ENCODE measurements at places on chromosomes 5 and 9. TPM values are rescaled to one million over a fixed set of nuclear protein-coding genes. Genes with fewer than 3 reads are reported as not detected.

- DNase-seq = no peak
These were observed 22.2 kb upstream of the SLC1A3 start for GRCh38 chr5:36584009-36584875.

DNA sequence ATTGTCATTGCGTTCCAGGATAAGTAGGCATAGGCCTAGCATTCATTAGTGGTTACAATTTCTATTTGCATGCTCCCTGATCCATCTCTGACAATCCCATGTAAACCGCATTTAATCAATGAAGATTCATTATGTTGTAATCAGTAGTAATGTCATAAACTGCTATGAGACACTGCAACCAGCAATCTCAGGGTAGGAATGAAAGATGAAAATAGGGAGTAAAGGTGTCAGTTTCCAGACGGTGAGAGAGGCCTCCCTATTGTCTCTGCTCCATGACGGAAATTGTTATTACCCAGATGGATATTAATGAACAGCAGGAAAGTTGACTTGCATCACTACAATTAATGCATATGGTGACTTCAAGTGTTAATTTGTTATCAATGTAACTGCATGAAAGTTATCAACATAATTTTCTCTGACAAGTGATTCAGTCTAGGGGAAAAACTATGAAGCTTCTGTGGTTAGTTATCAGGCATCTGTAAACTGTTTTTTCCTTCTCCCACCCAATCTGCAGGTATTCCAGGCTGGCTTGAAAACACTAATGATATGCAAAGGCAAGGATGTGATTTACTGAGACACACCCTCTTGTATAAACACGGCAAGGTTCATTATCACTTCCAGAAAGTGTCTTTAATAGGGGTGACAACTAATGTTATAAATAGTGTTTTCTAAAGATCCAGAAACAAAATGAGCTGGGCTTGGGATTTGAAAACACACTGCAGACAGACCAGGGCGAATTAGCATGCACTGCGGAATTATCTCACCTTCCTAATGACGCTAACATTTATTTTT, 73.5 kb downstream of the ZNF622 start:
- DNase-seq = no peak

FOXE1 gene
- 0.09 TPM for total RNA-seq

NSG2 gene
- not detected for total RNA-seq

All from activated CD8-positive, alpha-beta T cell treated with anti-CD3 and anti-CD28 coated beads for 36 hours (primary cell).